Esophagus squamous epithelium (tissue), 5 donors: ENCODE measurements at places on chromosomes 5 and 9.

- DNase-seq = no peak
These were observed 69.4 kb upstream of the LHFPL2 start for GRCh38 chr5:78717674-78718584.

DNA sequence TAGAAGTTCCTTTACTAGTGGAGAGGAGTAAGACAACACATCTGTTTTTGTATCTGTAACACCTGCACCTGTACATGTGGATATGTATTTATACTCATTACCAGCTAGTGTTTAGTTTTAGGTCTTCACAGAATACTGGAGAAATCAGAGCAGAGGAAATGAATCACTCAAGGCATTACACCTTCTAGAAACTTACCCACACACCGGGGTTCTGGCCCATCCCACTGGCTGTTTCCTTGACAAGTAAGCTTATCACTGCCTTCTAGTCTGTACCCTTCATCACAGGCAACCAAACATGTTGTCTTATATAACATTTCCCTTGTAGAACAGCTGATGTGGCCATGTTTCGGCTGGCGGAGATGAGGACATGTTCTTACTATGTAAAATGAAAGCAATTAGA, 76.7 kb downstream of the SVEP1 start:
- no peak for DNase-seq

GRCh38 chr9:131728961-131729360, 10.9 kb downstream of the RAPGEF1 start:
- no peak for DNase-seq

DNA sequence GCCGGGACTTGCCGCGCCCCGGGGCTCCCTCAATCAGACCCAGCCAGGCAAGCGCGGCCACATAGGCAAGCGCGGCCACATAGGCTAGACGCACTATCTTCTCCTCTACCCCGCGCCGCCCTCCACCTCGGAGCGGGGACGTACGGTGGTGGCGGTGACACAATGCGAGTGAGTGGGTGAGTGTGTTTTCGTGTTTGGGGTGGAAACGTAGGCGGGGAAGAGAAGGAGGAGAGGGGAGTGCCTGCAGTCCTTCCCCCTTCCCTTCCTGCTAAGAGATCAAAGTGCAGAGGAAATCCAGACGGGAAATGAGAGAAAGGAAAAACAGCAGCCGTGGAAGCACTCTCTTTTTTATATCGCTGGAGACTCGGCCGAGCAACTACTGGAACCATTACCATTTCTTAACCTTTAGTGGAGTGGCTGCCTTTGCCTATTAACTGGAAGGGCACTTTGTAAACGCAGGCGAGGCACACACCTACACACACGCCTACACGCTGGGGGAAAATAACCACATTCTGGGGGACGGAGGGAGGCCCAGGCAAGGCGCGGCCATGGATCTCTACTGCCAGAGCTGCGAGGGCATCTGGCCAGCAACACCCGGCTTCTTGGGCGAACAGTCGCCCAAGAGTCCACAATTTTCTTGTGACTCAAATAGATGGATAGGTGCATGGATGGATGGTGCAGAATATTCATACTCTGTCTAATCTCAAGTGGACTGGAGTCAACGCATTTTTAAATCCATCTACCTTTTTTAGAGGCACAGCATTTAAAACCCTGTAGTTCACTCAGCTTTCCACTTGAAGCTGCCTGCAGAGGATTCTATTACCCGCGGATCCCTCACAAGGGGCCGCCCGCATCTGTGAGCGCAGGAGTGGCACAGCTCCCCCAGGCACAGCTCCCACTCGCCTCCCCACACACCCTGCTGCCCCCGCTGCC, 2.1 kb downstream of the EDIL3 start:
- no peak for DNase-seq

GRCh38 chr5:179923436-179923835, 15.7 kb upstream of the TBC1D9B start:
- DNase-seq = no peak

DNA sequence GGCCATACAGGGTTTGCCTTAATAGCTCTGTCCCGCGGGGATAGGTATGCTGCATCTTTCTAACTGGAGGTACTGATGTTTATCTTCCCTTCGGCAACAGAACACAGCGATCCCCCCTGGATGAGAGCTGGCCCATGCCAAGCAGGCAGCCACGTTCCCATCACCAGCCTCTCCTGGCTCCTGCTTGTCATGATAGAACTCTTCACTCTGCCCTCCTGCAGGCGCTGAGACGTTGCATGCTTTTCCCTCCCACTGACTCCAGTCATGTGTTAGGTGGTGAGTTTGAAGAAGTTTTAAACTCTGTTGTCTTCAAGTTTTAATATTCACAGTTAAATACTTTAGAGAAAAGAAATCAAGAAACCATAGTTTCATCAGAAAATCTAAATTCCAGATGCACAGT, 60.0 kb downstream of the MED27 start:
- no peak for DNase-seq
